ENCODE measurements at places on chromosomes 12 and 14.

DNA sequence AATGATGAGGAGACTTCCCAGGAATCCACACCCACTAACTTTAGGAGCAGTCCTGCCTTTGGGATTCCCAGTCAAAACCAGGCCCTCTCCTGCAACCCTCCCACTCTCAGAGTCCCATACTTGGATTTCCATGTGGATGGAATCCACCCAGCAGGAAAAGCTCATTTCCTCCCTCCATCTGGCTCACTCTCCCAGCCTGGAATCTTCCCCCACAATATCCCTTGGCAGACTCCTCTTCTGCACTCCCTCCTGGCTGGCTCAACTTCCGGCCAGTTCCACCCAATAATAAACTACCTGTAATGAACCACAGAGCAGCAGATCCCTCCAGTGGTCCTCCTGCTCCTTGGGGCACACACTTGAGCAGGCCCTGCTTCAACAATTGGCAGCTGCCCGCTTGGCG is 102.8 kb upstream of the EGLN3 start:
- DNase-seq, result no peak

DNA sequence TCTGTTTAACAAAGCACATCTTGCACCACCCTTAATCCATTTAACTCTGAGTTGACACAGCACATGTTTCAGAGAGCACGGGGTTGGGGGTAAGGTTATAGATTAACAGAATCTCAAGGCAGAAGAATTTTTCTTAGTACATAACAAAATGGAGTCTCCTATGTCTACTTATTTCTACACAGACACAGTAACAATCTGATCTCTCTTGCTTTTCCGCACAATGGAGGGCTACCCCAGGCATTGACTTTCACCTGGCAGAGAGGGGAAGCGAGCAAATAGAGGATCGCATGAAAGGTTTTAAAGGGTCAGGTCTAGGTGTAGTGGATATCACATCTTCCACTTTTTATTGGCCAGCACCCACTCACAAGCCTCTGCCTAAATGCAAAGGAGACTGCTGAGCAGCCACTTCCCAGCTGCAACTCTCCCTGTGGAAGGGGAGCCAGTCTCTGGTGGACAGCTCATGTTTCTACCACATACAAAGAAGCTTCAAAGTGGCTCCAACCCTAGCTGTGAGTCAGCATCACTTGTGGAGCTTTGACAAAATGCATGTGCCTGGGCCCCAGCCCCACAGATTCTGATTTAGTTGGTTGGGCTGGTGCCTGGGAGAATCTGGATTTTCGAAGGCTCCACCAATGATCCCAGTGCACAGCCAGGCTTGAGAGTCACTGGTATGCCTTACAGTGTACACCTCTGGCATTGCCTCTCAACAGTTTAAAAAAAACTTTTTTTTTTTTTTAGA is 7.2 kb upstream of the FNTB start:
- no peak for DNase-seq

- no peak for DNase-seq
Observed at GRCh38 chr12:43159506-43159905, 392.5 kb downstream of the ADAMTS20 start.

DNA sequence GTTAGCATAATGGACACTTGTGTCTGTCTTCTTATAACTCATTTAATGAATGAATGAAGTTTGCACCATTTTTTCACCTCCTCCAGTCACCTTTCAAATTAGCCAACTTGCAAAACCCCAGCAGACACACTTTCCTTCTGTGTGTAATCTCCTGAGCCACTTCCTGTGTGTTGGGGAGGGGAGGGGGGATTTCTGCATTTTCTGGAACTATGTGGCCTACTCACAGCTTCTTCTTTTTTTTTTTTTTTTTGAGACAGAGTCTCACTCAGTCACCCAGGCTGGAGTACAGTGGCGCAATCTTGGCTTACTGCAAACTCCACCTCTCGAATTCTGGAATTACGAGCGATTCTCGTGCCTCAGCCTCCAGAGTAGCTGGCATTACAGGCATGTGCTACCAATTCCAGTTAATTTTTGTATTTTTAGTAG is 4.1 kb upstream of the SERPINA1 start:
- peak; percentile 34 for DNase-seq

DNA sequence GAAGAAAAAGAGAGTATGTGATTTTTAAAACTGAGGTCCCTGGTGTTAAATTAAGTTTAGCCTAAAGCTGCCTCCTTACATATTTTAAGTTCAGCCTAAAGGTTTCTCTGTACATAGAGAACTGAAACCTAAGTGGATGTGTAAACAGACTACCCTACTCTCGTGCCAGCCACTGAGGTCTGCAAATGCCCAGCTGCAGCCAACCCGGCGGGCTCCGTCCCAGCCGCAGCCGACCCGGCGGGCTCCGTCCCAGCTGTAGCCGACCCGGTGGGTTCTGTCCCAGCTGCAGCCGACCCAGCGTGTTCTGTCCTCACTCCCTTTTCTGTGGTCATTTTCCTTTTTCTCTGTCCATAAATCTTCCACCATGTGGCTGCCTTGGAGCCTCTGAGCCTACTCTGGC is 97.2 kb upstream of the SFSWAP start:
- no peak for DNase-seq
